ENCODE measurements at places on chromosomes 13 and 19. TPM values are rescaled to one million over a fixed set of nuclear protein-coding genes. Genes with fewer than 3 reads are reported as not detected.

- no peak for DNase-seq
These were observed 17.7 kb downstream of the CEACAM8 start for GRCh38 chr19:42577016-42577415.

- DNase-seq = no peak
These were observed 5.4 kb downstream of the PNPLA6 start for GRCh38 chr19:7540761-7541474.

GRCh38 chr19:18503971-18504885 lies 17.6 kb downstream of the ELL start:
- DNase-seq = no peak

- no peak for DNase-seq
These were observed 13.4 kb upstream of the KLK4 start for GRCh38 chr19:50924586-50924985.

DNA sequence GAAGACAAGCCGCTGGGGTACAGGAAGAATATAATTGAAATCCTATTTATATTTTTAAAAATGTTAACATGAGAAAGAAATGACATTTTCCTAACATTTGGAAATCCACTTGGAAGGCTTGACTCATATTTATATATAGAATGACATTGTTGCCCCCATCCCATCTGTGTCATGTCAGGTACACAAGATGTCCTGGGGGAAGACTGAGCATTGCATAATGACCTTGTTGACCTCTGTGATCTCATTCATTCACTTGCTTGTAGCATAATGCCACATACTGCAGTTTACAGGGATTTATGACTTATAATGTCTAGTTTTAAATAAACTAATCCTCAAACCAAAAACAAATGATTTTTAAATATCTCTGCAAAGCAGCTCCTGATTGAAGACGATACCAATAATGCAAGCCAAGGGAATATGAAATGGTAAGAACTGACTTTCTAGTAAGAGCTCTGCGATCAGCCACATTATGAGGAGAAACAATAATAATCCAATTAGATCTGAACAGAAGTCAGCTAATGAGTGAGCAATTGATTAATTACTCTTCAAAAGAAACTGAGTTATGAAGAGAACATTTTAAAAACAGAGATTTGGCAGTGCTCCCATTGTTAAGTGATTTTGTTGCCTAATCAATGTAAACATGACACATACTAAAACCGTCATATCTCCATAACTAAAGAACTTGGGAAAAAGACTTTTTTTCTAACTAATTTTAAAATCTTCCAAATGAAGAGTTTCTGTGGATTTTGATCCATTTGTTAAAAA lies 21.2 kb upstream of the VWA8 start:
- no peak for DNase-seq

LRRC25 gene
- total RNA-seq = 10.2 TPM

TINCR gene
- total RNA-seq = 0.30 TPM

Data from tibial nerve (tissue), 4 donors.